ENCODE measurements at places on chromosomes 2 and 18. TPM values are rescaled to one million over a fixed set of nuclear protein-coding genes. Genes with fewer than 3 reads are reported as not detected.

DNA sequence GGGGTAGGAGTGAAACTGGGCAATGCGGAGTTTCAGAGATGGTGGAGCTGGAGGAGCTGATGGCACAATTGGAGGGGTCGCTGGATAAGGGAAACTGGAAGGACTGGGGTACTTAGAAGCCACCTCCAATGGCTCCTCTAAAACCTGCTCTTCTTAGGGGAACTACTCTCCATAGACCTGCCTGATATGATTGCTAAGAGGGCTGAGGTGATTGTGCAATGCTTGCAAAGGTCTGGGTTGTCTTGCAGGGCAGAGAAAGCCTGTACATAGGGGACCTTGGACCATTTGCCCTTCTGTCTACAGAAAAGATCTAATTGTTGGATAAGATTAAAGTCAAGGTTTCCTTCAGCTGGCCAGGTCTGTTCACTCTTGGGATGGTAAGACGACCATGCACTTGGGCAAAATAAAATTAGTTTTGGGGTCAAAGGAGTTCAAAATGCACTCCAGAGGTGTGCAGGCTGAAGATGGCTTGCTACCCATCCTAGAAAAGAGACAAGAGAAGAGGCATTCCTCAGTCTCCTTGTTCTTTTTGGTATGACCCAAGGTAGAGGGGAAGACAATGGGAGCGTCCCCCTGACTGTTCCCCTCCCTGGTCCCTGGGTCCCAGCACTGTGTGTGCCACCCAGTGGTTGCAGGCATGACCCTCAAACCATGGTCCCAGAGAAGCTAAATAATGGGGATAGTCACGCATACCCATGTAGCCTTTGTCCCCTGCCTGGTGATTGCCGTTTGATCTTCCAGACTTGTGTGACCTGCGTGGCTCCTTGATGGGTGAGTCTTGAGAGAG is 41.1 kb downstream of the STK17B start:
- no peak for DNase-seq

DNA sequence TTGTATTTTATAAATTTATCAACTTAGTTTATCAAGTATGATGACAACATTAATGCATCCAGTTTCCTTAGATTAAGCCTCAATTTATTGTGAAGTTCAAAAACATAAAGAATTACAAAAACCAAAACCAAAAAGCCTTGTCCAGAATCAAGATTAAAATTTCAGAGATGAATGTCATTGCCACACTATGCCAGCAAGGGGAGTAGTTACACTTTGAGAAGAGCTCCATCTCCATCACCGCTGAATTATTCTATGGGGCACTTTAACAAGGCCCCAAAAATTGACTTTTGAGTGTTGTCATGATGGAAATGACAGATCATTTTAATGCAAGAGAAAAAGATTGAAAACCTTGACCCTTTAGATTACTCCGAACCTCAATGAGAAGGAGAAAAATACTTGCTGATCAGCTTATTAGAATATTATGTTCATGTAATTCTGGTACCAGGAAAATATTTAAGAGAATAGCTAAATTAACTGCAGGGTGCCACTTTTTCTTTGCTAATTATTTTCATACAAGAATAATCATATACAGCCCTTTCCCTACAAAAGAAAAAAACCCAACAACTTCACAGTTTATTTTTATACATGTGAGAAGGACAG is 152.5 kb upstream of the AQP4 start:
- peak; percentile 11 for DNase-seq

GRCh38 chr2:68857202-68857845 is 13.9 kb downstream of the BMP10 start:
- no peak for DNase-seq

Gene REG3G
- total RNA-seq: not detected

DNA sequence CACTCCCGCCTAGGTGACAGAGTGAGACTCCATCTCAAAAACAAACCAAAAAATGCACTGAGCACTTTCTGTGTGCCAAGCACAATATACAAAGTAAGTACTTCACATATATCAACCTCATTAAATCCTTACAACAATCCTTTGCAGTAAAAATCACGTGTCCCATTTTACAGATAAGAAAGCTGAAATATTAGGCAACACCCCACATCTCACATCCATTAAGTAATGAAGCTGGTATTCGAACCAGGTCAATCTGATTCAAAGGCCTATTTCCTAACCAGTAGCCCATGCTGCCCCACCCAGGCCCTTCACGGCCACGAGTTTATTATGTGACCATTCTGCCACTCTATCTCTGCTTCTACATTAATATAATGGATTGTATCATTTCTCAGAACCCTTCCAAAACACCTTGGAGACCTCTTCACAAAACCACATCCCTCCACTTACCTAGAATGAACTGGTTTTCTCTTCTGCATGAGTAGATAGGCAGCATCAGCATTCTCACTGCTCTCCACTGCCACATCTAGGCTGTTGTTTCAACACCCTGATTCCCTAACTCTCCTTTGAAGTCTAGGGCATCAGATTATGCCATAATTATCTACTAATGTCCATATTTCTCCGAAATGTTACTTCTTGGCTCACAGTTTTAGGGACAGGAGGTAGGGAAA is 3.1 kb upstream of the EXOC6B start:
- DNase-seq: no peak

GRCh38 chr18:424668-425067 is 75.8 kb downstream of the COLEC12 start:
- no peak for DNase-seq

GRCh38 chr2:100739735-100740432 is 80.1 kb upstream of the NPAS2 start:
- DNase-seq: no peak

- no peak for DNase-seq
These were observed 927.3 kb upstream of the ACVR2A start for GRCh38 chr2:146917431-146918042.

Gene ASB18
- total RNA-seq: not detected

DNA sequence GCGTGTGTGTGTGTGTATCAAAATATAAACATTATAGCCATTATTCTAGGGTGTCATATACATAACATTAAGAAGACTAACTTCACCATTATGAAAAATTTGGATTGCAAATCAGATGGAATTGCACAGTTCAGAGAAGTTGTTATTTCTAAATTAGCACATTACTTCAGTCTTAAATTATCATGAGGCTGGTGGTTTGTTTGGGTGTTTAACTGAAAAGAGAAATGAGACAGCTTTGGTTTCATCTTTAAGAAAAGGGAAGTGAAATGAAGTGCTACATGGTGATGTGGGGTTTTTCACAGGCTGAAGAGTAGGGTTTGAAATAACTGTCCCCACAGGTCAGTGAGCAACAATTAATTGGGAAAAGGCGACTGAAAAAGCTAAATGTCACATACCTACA is 161.2 kb upstream of the XIRP2 start:
- no peak for DNase-seq

DNA sequence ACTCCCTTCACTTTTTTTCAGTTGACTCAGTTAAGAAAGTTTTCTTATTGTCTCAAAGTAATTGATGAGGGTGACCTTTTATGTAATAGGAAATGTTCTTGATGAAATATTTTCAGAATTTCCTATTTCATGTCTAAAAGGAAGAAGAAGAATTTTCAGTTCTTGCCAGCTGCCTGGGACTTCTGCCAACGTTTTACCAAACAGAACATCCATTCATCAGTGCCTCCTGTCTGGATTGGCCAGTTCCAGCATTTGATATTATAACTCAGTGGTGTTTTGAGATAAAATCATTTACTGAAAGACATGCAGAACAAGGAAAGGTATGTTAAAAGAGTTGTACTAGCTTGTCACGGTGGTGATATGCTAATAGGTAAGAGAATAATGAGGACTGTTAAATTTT is 104.7 kb upstream of the MYO3B start:
- no peak for DNase-seq

GRCh38 chr2:232889876-232890401 is 19.9 kb downstream of the SNORC start:
- DNase-seq: no peak

DNA sequence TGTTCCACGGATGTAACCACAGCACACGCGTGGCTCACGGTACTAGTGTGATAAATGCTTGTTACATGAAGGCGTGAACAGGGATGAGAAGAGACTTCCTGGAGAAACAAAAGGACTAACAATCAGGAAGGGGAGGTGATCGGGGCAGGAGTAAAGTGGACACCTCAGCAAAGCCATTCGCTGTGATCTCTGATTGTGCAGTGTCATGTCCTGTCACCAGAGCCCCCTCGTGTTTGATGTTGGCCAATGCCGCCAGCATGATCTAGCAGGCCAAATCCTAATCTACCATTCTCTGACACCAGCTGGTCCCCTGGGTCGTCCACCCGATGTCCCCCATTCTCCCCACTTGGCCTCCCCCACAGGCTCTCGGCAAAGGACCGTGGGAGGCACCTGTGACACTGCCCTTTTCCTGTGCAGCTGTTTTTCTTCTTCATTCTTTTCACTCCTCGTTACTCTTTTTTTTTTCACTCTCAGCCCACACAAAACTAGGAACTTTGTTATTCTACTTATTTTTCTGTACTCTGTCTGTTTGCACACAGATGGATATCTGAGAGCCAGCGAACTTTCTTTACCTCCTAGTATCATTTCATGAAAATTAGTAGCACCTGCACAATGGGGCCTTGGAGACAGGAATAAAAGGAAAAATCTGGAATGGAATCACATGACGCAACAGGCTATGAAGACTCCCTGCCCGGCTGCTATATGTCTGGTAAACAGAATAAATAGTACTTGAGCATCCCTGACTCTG is 146.8 kb downstream of the TGIF1 start:
- peak; percentile 78 for DNase-seq

Gene CROCC2
- not detected for total RNA-seq

GRCh38 chr18:37525262-37525585 is 40.4 kb downstream of the CELF4 start:
- DNase-seq: no peak

GRCh38 chr2:233114421-233114861 is 54.3 kb downstream of the INPP5D start:
- DNase-seq: no peak

DNA sequence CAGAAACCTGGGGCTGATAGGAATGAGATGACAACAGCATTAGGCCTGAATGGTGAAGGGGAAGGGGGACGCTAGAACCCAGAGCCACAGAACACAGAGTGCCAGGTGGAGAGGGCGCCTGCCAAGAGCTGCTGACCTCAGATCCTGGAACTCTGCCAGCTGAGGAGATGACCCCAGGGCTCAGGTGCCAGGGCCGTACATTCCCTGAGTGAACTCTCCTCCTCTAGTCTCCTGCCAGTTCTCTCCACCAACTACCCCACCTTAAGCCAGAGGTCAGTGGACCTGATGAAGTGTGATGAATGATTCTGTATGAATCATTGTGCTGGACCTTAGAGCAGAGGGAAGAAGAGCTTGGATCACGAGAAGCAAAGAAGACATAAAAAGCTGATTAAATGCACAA is 1582.2 kb upstream of the ACVR2A start:
- DNase-seq: no peak

Gene LYG1
- 0.12 TPM for total RNA-seq

- DNase-seq: no peak
These were observed 44.4 kb upstream of the CCDC68 start for GRCh38 chr18:55003695-55004094.

Gene DPP4
- not detected for total RNA-seq

GRCh38 chr18:33034212-33034611 is 261.4 kb upstream of the KLHL14 start:
- no peak for DNase-seq

- DNase-seq: no peak
These were observed 2.8 kb downstream of the FZD5 start for GRCh38 chr2:207766697-207767460.

- no peak for DNase-seq
These were observed 1.6 kb upstream of the CXXC1 start for GRCh38 chr18:50289108-50289443.

DNA sequence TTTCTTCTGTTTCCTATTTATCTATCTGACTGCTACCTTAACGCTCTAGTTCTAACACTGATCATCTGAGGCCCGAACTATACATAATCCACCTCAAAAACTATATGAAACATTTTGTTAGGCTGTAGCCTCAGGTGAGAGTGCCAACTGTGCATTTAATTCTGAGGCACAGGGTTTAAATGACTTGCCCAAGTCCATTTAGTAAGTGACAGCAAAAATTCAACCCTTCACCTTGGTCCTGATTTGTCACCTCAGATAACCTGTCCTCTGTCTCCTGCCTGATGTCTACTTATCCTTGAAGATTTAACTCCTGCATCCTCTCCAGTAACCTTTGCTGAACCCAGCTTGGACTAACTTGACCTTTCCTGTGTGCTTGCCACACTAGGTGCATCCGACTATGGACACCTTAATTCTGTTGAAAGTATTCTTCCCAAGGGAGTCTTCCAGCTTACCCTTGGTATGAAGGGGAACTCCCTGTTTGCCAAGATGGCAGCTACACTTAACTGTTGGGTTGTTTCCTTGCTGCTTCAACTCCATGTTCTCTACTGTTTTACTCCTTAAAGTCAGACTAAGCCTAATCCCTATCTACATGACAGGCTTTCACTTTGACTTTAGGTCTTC is 23.5 kb downstream of the CD302 start:
- DNase-seq: no peak

Gene SIX2
- 0.06 TPM for total RNA-seq

Gene POTEC
- total RNA-seq: 0.10 TPM

- no peak for DNase-seq
These were observed 55.9 kb downstream of the FAM178B start for GRCh38 chr2:96930351-96931010.

Gene RNF125
- total RNA-seq: 0.29 TPM

DNA sequence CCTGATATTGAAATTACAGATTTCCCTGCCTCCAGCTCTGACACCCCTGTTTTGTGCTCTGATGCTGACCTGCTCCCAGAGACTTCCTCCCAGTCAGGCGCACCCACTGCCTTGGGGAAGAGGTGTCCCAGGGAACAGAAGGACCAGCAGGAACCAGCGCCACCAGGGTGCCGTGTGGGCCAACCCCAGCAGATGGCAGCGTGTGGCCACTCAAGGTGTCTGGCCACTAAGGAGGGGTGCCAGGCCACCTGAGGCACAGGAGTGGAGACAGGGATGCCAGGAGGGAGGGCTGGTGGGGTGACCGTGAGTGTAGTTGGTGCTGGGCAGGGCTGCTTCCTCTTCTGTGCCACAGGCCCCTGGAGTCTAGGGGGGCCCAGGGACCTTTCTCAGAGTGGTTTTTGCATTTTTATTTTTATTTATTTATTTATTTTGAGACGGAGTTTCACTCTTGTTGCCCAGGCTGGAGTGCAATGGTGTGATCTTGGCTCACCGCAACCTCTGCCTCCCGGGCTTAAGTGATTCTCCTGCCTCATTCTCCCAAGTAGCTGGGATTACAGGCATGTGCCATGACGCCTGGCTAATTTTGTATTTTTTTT is 56.0 kb downstream of the TEX44 start:
- peak; percentile 53 for DNase-seq

Gene SCYGR2
- total RNA-seq: not detected

Gene UNC80
- total RNA-seq: not detected

DNA sequence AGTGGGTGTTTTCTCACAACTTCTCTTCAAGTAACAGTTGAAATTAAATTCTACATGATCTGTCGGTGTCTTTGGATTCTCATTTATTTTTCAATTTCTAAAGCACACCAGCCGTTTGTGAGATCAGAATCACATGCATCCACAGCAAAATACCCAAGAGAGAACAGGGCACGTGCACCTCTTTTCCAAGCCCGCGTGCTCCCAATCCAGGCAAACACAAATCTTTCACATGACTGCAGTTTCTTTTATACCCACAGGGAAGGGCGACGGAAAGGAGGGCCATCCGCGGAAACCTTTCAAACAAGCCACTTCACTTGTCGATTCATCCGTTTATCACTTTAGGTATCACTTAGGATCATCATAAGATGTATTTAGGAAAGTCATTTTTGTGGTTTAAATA is 13.0 kb upstream of the DAPL1 start:
- no peak for DNase-seq

Gene DYSF
- 0.43 TPM for total RNA-seq

GRCh38 chr2:45153121-45153520 is 143.9 kb upstream of the SIX2 start:
- no peak for DNase-seq
